ENCODE measurements at places on chromosomes 2 and 18.

DNA sequence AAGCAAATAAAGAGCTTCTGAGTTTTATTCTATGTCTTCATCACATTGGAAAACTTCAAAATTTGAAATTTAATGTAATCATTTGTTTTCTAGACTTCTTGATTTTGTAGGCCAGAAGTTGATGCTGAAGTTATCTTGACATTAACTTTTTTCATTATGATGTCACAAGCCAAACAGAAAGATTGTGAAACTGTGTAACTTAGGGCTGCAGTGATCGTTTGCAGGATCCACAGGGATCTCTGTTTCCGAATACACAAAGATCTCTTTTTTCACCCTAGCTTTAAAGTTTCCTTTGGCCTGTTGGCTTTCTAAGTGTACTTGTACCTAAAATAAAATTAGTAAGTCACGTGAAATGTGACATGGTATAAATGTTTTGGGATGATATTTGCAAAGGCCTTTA lies 594.9 kb upstream of the CDH2 start:
- no peak for DNase-seq

- DNase-seq, result no peak
These were observed 6.6 kb downstream of the PROC start for GRCh38 chr2:127424598-127425520.

GRCh38 chr2:135703300-135703699 lies 38.4 kb upstream of the UBXN4 start:
- no peak for DNase-seq

- DNase-seq, result no peak
These were observed 75.0 kb downstream of the NRXN1 start for GRCh38 chr2:50956886-50957285.

GRCh38 chr2:70182689-70183088 lies 8.1 kb downstream of the C2orf42 start:
- no peak for DNase-seq

DNA sequence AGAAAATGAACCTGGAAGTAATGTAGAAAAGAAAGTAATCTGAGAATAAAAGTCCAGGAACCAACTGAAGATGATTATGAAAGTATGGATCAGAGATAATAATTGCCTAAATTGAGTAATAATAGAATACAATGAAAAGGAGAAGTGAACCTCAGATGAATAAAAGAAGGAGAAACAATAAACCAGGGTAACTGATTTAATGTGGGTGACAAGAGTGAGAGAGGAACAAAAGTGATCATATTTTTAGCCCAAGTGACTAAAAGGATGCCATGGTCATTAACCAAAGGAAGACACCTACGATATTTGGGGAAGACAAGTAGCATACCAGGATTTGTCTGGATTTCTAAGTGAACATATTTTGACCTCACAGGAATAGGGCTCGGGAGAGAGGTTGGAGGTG lies 600.6 kb downstream of the RNF144A start:
- no peak for DNase-seq

DNA sequence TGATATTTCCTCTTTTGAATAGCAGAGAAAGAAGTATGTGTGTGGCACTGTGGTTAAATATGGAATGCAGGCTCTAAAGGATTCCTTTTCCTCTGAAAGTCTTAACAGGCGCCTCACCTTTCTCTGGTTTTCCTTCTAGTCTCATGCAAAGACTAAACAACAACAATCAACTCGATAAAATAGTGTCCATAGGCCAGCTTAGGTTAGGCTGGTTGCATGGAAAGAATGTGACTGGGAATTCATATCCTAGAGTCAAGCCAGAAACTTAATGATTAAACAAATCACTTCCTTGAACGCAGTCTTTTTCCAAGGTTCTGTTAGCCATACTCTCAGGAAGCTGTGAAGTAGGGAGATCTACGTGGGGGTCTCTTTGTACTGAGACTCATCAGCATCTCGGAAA lies 800.8 kb upstream of the ID2 start:
- DNase-seq, result no peak

DNA sequence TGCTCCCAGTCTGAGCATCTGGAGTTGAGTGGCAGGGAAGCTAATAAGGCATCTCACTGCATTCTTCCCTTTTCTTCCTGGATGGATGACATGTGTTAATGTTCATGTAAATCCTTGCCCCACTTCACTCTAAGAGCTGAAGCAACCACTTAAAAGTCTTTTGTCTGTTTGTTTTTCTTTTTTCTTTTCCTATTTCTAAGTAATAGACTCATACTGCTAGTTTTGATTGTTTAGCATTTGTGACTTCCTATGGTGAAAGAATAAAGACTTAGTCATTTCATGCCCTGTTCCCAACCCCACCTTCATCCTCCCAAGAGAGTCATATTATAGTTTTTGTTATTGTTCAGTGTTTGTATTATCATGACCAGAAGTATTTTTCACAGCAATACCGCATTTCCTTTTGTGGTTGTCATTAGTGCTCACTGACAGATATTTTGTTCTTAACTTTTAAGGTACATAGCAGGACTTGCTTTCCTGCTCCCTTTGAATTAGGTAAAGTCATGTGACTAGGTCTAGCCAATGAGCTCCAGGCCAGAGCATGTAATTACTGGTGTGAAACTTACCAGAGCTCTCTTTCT lies 18.1 kb upstream of the SPP2 start:
- DNase-seq, result no peak

- no peak for DNase-seq
These were observed 934.8 kb downstream of the NRXN1 start for GRCh38 chr2:50097148-50097547.
